RPMI8226 (cell line): ENCODE measurements at places on chromosomes 3 and 15.

DNA sequence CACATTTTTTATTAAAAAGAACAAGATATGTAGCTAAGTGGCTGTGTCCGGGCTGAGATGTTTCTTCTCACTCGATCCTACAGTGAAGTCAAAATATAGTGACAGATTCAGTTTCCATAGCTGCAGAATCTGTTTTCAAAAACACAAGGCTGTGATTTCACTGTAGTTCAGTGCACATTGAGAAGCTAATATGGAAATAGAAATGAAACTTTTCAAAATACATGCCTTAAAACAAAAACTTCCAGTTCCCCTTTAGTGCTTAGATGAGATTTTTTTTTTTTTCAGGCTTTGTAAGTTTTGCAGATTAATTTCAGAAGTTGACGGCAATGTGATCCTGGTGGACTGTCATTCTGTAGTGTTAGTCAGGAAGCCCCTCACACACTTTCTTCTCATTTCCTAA, 23.8 kb upstream of the TRAK1 start:
- DNase-seq: peak; percentile 81

DNA sequence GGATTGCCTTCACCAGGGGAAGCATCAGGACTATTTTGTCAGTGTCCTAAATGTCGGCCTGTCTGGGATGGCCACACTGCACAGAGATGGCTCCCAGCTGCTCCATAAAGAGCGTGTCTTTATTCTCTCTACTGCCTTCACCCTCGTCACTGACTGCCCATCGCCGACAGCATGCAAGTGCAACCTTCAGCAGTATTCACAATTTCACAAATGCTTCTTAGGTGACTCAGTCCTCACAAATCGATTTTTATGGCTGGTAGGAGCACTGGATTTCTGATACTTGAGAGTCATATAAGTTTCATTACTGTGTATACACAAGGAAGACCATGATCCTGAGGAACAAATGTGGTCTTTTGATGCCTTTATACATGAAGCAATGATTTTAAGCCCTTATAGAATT, 1.1 kb upstream of the SSUH2 start:
- no peak for DNase-seq

- no peak for DNase-seq
Measured at GRCh38 chr3:160945336-160945735, 159.8 kb downstream of the B3GALNT1 start.

- DNase-seq: no peak
Measured at GRCh38 chr3:108500728-108501127, 9.7 kb downstream of the MYH15 start.

GRCh38 chr15:95812491-95812890, 518.0 kb upstream of the NR2F2 start:
- no peak for DNase-seq

DNA sequence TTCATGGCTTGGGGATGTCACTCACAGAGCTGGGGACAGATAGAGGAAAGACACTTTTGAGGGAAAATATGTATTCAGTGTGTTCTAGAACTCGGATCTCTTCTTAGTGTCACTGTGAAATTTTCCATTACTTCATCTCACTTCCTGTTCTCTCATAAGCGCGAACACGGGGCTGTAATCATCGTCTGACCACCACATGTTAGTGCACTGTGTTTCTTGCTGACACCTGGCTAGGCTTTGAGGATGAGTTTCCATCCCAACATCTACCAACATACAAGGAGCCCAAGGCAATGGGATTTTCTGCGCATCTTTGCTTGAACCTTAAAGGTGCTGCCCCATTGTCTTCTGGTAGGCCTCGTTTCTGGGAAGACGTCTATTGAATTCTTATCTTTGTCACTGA, 84.0 kb downstream of the LIPC start:
- peak; percentile 37 for DNase-seq

DNA sequence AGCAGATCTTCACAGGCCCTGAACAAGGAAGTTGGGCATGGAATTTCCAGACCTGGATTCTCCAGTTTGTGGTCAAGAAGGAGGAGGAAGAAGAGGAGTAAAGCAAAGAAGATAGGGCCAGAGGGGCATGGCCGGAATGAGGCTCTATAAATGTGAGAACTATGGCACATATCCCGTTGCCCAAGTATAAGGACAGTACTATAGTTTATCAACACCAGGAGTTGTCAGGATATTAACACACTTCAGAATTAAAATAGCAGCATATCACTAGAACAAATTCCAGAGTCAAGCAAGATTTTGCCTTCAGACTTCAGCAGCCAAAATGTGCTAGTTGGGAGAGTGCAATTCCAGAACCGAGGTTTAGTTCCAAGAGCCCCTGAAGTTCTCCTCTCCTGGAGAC, 38.4 kb upstream of the PHLDB2 start:
- DNase-seq: no peak
